ENCODE measurements at places on chromosomes 7 and 10.

- DNase-seq, result no peak
These were observed 157.1 kb downstream of the ETV1 start for GRCh38 chr7:13832346-13832745.

DNA sequence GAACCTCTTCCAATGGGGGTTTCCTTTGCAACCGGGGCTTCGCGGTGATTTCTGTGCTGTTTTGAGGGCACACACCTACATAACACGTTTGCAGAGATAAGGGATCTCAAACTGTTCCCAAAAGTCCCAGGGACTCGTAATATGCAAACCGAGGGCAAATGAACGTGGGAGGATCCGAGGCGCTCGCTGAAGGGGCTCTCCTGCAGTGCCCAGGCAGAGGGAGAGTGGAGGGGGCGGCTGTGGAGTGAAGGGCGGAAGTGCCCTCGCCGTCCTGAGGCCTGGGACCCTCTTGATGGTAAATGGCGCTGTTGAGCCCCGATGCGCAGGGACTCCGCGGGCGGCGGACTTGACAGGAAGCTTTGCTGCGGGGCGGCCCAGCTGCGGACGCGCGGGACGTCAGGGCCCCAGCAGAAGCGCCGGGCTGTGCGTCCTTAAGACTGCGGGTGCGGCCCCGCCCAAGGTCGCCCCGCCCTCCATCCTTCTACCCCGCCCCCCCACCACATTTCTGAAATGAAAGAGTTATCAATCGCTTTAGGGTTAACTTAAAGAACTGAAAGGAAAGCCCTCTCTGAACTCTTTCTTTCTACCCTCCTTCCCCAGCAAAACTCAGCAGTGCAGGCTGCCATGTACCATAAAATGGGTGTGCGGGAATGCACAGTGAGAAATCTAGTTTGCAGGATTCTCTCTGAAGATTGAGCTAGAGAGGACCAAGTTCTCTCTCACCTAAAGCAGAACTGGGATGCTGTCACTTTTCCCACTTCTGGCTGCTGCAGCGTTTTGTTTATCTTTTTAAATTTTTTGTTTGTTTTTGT lies 151.8 kb upstream of the YAE1 start:
- peak; percentile 24 for DNase-seq

GRCh38 chr7:157409753-157410727 lies 73.2 kb downstream of the DNAJB6 start:
- DNase-seq, result no peak

DNA sequence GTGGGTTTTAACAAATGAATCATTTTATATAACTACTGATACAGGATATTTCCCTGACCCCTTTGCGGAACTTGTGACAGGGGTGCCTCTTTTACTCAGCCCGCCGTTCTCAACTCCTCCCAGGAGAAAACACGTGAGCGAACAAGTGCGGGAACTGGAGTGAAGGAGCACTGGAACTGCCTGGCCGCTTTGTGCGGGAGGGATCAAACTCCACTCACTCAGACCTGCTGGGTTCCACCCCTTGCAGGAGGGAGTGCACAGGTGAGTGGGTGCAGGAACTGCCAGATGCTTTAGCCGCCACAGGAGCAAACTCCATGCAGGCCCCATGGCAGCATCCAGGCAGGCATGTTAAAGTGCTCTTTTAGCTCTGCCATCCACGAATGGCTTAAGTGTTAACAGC lies 513.4 kb upstream of the GRM3 start:
- no peak for DNase-seq

DNA sequence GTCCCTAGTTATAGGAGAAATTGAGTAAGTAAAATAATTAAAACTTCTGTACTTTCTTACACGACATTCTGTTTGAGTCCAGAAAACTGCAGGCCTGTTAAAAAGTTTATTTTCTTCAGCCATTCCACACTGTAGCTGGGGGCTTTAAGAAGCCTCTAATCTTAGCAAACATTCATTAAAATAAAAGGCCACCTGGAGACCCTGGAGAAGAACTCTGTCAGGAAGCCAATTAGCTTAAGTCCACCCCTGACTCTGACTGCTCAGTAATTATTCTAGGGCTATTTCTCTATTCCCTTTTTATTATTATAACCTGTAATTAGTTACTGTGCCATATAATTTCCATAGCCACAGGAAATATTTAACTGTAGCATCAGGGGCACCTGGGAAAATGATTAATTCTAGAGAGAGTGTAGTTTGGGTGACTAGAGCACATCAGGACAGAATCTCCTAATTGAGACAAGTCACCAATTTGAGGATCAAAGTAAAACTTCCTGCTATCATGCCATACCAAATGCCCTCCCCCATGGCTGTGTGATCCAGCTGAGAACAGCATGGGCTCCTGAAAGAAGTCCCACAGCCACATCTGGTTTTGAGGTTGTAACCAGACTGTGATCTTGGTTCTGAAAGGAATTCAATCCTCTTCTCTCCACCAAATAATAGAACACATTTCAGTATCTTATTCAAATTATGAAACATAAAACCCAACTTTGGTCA lies 1302.3 kb downstream of the XPNPEP1 start:
- DNase-seq, result no peak

DNA sequence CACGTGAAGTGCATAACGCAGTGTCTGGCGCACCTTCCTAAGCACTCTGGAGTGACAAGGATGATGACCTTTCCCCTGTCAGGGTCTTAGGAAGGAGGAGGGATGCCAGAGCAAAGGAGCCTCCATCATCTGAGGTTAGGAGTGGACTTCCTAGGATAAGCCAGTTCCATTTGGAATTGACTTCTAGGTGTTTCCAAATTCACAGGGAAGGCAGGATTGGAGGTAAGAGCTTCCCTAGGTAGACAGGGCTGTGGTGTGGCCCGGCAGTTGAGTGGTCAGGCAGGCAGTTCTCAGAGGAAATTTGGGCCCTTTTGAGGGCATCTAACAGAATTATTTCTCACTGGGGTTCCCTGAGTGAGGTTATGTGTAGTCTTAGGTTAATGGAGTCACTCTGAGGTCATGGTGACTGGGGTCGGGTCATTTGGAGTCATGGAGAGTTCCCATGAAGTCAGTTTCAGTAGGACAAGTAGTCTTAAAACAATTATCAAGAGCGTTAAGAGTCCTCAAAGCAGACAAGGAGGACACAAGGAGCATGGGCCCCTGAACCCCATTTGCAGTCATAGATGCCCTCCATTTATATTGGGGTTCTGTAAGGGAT lies 8.2 kb downstream of the PPIF start:
- no peak for DNase-seq

Data from dorsolateral prefrontal cortex (tissue), 122 donors.